ENCODE measurements at places on chromosomes 13 and 19. TPM values are rescaled to one million over a fixed set of nuclear protein-coding genes. Genes with fewer than 3 reads are reported as not detected.

RPS16 gene
- 2,629 TPM for total RNA-seq

EHD2 gene
- 307 TPM for total RNA-seq

SOX1 gene
- not detected for total RNA-seq

ZNF442 gene
- 0.26 TPM for total RNA-seq

MTUS2 gene
- not detected for total RNA-seq

ACER1 gene
- total RNA-seq, result not detected

GZMM gene
- not detected for total RNA-seq

RNF17 gene
- total RNA-seq, result not detected
